ENCODE measurements at places on chromosomes 5 and 9. TPM values are rescaled to one million over a fixed set of nuclear protein-coding genes. Genes with fewer than 3 reads are reported as not detected.

SPATA24 gene
- 1.9 TPM for total RNA-seq

ANKRD31 gene
- total RNA-seq, result 0.79 TPM

SPINK6 gene
- total RNA-seq, result 1.6 TPM

UBE2D2 gene
- 71.6 TPM for total RNA-seq

DNA sequence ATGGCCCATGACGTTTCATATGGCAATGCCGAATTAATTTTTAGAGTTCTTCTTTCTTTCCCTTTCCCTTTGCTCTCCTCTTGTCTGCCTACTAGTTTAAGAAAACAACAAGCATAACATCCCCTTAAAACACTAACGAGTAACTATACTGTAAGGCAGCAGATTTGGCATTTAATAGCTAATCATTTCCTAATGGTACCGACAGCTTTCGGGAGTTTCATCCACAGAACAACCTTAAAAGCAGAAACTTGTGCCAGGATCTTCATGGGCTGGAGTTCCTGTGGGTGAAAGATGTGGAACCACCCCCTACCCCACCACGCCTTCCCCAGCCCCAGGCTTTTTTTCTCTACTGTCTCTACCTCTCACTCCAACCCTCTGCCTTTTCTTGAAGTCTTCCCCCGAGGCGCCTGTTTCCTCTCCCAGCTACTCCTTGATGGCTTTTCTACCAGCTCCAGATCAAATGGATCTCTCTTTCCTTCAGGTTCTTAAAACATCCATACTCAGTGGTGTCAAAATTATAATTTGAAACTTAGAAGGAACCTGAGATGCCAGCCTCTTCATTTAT lies 319.5 kb downstream of the PIK3R1 start:
- DNase-seq, result no peak

DNA sequence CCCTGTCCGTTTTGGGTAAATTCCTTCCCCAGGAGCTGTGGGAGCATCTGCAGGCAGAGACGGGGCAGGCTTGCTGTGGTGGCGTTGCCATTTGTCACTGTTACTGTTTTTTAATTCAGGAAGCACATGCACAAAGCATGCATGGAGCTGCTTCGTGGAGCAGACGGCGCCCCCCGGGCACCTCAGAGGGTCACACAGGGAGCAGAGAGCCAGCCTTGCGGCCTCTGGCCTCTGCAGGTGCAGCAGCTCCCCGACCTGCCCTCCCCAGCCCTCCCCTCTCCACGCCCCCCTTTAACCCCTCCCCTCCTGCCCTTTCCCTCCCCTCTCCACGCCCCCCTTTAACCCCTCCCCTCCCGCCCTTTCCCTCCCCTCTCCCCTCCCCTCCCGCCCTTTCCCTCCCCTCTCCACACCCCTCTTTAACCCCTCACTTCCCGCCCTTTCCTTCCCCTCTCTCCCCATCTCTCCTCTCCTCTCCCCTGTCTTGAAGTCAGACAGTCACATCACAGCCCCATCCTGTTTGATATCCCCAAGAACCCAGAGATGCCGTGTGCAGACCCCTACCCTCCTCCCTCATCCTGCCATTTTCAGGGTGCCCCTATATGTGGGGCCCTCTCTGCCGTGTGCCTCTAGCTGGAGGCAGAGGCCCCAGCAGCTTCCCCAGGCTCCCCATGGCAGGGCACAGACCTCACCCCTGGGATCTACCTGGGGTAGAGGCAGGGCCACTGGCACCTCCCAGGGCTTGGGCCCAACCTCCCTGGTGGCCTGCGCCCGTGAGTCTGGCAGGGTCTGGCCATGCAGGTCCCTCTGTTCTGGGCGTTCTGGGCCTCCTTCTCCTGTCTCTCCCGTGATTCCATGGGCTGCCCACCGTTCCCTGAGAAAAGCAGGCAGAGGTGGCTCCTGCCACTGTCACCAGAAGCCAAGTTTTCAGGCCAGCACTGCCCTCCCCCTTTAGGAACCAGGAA lies 29.6 kb upstream of the UBAC1 start:
- no peak for DNase-seq

DNA sequence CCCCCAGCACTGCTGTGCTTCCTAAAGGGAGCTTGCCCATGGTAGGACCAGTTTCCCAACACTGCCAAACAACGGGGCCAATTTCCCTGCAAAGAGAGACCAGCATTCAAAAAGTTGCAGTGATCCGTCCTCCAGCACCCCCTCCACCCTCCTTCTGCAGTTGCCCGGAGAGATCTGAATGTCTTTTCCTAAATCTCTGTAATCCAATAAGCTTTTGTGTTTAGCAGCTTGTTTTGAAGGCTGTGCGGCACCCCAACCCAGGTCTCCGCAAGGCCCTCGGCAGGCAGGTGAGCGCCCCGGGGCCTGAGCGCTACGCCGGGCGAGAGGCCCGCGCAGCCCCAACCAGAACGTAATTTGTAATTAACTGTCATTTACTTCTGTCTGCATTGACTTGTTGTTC lies 366.9 kb upstream of the IRX2 start:
- DNase-seq, result no peak

- no peak for DNase-seq
Measured at GRCh38 chr5:57163553-57164006, 10.3 kb upstream of the GPBP1 start.
